ENCODE measurements at places on chromosomes 7 and 10.

DNA sequence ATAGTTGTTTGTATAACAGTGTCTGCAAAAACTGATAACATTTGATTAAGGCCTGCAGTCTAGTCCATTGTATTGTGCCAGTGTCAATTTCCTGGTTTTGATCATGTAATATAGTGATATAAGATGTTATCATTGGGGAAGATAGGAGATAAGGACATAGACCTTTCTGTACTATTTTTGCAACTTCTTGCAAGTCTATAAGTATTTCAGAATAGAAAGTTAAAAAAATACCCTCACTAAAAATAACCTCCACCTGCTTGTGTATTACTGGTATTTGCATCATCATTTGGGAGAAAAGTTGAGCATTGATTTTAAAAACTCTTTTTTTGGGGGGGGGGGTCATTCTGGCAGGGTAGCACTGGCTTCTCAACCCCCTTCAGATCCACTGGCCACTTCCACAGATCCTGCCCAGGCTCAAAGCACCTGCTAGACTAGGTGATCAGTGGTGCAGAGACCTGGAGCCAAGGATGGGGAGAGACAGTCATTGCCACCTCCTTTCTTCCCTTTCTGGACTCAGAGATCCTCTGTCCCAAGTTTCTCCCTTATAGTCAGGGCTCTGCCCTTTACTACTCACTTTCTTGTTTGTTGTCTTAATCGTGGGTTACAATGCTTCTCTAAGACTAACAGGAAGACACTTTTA is 103.0 kb downstream of the RBM20 start:
- no peak for DNase-seq

DNA sequence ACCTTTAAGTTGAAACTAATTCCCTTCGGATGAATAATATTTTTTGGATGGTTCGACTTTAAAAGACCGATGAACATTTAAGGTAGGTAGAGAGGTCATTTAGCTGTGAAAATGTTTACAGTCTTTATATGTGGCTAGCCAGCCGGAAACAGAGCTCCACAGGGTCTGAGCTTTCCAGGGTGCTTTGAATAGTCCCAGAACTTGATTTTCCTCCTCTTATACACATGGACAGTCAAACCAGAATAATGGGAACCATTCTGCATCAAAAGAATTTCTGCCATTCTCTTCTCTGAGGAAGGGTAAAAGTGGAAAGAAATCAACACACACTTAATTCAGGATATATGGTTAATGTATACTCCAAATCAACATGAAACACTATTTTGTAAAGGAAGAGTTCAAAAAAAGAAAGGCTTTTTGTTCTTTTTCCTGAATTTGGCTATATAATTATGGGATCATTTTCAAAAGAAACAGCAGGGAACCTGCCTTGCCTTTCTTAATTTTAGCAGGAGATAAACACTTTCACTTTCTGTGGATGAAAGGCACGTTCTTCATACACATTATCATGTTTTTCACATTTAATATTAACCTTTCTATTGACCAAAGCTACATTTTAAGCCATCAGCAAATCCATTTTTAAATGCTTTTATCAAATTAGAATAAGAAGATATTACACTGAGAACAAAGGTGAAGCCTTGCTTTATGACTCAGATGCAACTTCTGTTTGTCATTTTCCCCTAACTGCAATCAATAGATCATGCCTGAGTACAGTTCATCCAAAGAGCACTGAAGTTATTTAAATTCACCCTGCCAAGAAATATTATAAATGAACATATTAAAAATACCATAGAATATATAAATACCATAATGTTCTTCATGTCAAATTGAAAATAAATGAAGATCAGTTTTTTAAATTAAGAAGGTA is 307.3 kb downstream of the THSD7A start:
- DNase-seq, result no peak

DNA sequence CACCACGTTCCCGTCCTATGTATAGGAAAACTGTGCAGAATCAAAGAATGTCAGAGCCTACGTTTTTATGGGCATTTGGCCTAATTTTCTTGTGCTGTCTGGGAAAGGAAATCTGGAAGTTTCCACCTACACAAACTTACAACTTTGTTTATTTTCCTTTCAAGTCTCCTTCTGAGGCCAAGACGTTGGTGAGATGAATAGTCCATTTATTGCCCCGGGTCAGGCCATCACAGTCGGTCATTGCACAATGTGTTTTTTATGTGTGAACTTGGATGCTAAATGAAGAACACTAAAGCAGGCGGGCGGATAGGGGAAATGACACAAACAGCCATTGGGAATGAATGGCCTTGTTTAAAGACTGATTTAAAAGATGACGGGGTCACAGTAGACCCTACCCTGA is 38.6 kb downstream of the TRIL start:
- peak; percentile 85 for DNase-seq

DNA sequence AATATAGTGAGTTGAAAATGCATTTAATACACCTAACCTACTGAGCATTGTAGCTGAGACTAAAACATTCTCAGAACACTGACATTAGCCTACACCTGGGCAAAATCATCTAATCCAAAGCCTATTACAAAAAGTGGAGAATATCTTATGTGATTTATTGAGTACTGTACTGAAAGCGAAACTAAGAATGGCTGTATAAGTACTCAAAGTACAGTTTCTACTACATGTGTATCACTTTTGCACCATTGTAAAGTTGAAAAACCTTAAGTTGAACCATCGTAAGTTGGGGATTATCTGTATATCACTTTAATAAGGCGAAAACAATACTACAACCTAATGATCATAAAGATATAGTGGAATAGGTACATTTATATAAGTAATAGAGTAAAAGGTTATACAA is 45.4 kb upstream of the GRB10 start:
- no peak for DNase-seq

DNA sequence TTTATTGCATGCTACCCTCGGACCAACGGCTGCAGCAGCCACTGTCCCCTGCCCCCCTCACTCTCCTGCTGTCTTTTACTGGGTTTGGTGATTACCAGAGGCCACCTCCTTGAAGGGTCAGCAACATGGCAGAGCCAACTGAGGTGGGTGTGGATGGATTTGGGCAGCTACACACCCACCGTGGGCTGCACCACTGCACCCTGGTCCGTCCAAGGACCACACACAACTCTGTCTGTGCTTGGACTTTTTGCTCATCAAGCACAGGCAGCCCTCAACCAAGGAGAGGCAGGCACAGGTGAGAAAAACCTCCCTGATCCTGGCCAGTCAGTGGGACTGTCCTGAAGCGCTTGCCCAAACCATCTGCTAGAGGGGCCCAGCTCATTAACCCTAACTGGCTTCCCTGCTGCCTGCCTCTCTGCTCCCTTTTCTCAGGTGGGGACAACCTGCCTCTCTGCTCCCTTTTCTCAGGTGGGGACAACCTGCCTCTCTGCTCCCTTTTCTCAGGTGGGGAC is 239.5 kb upstream of the PITRM1 start:
- DNase-seq, result no peak

DNA sequence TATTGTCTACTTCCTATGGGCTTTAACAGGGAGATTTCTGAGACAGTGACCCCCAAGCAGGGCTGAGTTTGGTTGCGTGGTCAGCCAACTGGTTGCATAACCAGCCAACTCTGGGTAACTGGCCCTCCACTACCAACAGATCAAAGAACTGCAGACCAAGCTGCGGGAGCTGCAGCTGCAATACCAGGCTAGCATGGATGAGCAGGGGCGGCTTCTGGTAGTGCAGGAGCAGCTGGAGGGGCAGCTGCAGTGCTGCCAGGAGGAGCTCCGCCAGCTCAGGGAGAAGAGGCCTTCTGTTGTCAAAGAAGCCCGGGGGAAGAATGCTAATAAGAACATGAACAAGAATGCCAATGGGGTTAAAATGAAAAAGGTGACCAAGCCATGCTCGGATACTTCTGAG is 15.7 kb upstream of the FLNC start:
- no peak for DNase-seq

GRCh38 chr10:31187607-31188210 is 131.3 kb upstream of the ZEB1 start:
- no peak for DNase-seq

GRCh38 chr10:7480742-7481367 is 70.0 kb upstream of the SFMBT2 start:
- DNase-seq, result no peak

GRCh38 chr7:46007990-46008643 is 87.0 kb upstream of the IGFBP3 start:
- no peak for DNase-seq

Measured in foreskin melanocyte (primary cell).